ENCODE measurements at places on chromosomes 11 and 22.

DNA sequence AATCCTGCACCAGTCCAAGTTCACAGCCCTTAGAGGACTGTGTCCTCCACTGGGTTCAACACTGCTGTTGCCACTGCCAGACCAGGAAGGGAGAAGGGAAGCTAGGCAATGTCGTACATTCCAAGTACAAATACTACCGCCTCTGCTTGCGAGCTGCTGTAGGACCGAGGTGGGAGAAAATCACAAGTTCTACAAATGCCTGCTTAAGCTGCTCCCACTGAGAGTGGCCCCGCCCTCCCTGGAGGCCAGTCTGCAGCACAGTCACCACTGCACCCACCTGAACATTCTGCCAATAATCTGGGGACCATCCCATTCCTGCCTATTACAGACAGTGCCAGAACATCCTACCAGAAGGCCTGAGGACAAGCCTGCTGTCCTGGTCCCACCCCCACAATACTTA is 707.5 kb upstream of the ANO5 start:
- no peak for DNase-seq

GRCh38 chr11:44729713-44730112 is 3.0 kb downstream of the TSPAN18 start:
- DNase-seq, result no peak

DNA sequence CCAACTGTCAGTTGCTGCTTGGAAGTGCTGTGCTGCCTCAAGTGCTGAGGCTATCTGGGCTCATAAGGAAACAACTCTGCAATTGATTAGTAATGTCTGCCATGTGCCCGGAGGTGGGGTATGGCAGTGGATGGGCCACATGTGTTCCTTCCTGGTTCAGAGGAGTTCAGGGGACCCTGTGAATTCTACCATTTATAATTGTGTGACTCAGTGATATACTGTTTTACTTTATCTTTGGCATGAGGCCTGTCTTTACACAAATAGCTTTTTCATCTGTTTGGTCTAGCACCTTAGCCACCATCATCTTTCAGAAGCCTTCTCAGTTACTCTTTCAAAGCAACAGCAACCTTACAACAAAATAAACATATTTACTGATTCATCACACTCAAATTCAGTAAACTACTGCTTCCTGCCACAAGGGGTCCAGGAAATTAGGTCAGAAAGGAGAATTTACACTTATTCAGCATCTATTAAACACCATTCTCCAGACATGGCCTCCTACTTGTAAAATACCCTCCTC is 20.9 kb downstream of the DKK3 start:
- DNase-seq, result no peak

- no peak for DNase-seq
Measured at GRCh38 chr11:113339929-113340589, 25.7 kb downstream of the TTC12 start.

DNA sequence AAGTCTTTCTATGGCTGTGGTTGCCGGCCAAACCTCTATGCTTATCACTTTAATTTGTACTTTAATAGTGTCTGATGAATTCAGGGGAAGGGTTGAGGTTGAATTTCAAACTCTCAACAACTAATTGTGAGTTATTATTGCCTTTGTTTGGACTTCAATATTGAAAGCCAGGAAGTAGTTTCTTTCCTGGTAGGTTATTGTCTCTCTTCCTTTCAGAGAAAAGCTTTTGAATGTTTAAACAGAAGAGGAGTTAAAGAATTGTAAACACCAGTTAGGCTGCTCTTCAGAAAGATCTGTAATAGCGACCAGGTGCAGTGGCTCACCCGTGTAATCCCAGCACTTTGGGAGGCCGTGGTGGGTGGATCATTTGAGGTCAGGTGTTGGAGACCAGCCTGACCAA is 22.2 kb downstream of the NNMT start:
- DNase-seq, result no peak

- no peak for DNase-seq
Measured at GRCh38 chr11:75980031-75980430, 165.0 kb downstream of the UVRAG start.

DNA sequence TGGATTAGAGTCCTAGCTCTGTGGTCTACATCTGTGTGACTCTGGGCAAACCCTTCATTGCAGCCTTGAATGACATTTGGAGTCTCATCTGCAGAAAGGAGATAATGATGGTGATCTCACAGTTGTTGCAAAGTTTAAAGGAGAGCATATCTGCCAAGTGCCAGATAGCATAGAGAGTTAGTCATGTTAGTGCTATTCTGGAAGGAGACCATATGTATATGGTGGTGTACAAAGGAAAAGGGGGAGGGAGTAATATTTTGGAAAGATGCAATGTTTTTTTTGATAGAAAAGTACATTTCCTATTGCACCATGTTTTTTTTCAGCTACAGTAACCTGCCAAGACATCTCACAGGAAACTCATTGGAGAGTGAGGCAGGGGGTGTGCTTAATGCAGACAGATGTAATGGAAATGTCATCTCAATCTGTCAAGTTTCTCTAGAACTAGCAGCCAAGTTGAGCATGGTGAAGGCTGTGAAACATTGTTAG is 92.1 kb upstream of the NARS2 start:
- DNase-seq, result no peak

DNA sequence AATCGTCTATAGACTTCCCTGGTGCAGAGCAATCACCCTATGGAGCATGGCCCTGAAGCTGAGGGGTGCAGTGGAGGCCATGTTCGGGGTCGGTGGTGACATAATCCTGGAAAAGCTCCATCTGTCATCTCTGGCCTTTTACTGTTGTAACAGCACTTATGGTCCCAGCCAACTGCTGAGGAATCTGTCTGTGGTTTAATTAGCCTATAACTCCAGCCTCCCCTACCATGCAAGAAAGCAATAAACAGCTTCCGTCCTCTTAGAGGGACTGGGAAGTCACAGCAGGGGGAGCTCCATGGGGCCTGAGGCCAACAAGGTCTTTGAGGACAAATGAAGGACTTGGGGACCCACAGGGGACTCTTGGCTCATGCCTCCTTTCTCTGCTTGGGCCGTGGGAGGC is 159.1 kb upstream of the NECTIN1 start:
- no peak for DNase-seq

DNA sequence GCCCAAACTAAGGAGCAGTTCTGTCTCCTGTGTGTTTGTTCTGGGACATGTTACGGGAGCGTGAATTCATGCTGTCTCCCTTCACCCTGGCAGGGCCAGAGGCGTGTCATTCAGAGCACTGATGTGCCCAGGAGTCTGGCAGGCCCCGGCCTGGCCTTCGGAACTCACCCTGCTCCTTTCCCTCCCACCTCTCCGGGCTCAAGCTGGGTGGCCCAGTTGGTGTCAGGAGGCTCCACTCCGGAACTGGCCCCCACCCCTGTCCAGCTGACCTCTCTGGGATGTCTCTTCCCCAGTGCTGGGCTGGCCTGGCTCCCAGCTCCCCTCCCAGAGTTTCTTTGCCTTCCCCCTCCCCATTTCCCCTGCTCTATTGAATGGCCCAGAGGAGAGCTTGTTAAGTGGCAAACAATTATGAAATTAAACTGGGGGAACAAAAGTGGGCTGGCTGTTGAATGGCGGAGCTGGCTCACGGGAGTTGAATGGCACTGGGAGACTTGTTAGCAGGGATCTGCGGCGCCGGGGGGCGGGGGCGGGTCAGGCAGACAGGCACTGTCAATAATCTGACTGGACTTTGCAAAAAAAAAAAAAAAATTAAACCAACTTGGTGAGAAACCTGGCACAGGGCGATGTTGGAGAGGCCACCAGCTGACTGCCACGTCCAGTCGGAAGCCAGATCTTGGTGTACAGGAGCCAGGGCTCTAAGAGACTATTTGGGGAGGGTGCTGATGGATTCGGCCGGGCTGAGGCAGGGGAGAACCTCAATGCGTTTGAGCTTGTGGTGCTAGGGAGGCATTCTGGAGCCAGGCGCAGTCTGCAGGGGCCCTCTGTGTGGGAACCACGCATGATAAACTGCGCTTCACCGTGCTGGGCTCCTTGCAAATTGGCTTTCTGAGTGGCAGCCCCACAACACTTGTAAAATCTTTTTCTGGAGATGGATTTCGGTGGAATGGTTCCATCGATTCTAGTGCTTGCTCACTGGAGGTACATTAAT is 1.3 kb downstream of the MPPED1 start:
- no peak for DNase-seq

- DNase-seq, result no peak
Measured at GRCh38 chr11:7204778-7205177, 46.9 kb upstream of the SYT9 start.

GRCh38 chr11:44033856-44034255 is 13.9 kb upstream of the ACCSL start:
- DNase-seq, result no peak

DNA sequence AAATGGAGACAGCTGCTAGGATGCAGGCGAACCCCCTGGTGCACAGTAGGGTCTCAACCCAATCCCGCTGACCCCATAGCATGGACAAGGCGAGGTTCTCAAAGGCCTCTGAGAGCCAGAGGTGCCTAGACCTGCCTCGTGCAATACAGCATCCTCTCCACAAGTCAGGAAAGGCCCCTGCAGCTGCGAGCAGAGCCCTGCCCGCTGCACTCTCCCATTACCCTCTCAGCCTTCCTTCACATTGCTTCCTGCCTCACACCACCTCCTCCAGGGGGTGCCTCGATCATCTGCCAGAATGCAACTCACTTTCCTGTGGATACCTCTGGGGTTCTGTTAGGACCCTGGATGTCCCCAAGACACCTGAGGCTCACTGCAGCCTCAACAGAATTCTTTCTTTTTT is 42.8 kb upstream of the TCF20 start:
- DNase-seq, result no peak

DNA sequence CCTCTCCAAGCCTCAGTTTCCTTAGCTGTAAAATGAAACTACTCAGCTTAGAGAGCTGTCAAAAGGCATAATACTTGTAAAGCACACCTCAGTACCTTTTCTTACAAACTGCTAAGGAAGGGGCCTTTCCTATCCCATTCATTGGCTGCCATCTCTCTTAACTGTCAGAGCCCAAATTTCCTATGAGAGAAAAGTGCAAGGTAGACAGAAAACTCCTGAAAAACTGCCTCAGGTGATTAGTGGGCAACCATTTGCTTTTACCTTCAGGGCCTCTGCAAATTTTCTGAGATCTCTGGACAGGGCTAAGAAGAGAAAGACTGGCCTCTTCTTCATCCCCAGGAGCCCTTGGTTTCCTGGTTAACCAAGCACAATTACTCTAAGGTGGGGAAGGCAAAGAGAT is 13.8 kb downstream of the LARGE1 start:
- DNase-seq, result no peak

Measured in AML-193 (cell line).